ENCODE measurements at places on chromosomes 5 and 9.
A peak's percentile ranks its signal among the peaks of the same experiment; 100 is the strongest.

GRCh38 chr9:84230355-84231145 lies 110.0 kb downstream of the SLC28A3 start:
- no peak for DNase-seq

- DNase-seq, result no peak
Observed at GRCh38 chr5:139276426-139276825, 17.1 kb upstream of the MATR3 start.

DNA sequence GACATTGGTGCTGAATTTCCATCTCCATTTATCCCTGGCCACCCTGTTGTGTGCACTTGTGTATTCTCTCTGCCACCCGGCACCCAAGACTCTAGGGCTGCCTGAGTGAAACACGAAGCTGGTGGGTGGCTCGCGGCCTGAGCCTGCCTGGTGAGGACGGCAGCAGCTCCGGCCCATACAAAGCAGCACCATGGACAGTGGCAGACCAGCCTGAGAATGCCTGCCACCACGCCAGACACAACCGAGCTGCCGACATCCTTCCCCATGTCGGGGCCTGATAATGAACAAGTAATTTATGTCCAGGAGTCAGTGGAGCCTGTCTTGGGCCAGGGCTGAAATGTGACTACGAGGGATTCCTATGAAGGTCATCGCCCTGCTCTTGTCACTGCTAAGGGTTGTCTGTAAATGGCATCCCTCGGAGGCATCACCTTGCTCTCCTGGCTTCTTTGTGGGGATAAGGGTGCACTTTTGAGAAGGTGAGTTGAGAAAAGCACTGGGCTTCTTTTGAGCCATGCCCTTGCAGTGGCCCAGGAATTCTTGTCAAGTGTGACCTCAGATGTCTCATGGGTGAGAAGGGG lies 175.7 kb downstream of the MELK start:
- DNase-seq, result peak; percentile 18

- DNase-seq, result peak; percentile 17
Observed at GRCh38 chr5:64637144-64637543, 53.2 kb upstream of the SHISAL2B start.

GRCh38 chr9:14304259-14304658 lies 9.7 kb downstream of the NFIB start:
- DNase-seq, result no peak

GRCh38 chr5:5424736-5425135 lies 2.3 kb downstream of the ICE1 start:
- peak; percentile 43 for DNase-seq
